Cortex of kidney (tissue), 1 donor: ENCODE measurements at places on chromosomes 16 and 17.

GRCh38 chr17:18250259-18250658 lies 8.3 kb downstream of the FLII start:
- no peak for DNase-seq

- no peak for DNase-seq
Observed at GRCh38 chr17:61389670-61390478, 9.8 kb upstream of the TBX2 start.

- DNase-seq: no peak
Observed at GRCh38 chr17:78707016-78707415, 75.1 kb downstream of the CYTH1 start.

GRCh38 chr16:106623-107324 lies 28.7 kb downstream of the MPG start:
- no peak for DNase-seq

- DNase-seq: no peak
Observed at GRCh38 chr16:53150769-53151168, 96.0 kb downstream of the CHD9 start.

DNA sequence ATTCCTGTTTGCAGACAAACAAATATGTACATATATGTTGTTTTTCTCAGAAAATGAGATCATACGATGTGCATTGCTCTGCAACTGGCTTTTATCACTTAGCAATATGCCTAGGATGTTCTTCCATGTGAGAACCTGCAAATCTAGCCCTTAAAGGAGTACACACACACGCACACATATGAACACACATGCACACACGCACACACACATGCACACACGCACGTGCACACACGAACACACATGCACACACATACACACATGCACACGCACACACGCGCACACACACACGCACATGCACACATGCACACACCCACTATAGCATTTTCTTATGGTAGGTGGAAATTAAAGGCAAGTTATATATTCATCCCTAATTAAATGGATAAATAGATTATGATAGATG lies 8.1 kb upstream of the OR2C1 start:
- DNase-seq: no peak

GRCh38 chr17:82345151-82345976 lies 11.8 kb upstream of the SECTM1 start:
- no peak for DNase-seq

- DNase-seq: no peak
Observed at GRCh38 chr16:1906846-1907165, 11.4 kb downstream of the HS3ST6 start.

GRCh38 chr16:66516509-66516807 lies 33.5 kb downstream of the TK2 start:
- DNase-seq: no peak

- no peak for DNase-seq
Observed at GRCh38 chr17:1003633-1003971, 6.7 kb downstream of the TIMM22 start.

GRCh38 chr16:55035029-55035428 lies 104.4 kb downstream of the IRX5 start:
- no peak for DNase-seq

DNA sequence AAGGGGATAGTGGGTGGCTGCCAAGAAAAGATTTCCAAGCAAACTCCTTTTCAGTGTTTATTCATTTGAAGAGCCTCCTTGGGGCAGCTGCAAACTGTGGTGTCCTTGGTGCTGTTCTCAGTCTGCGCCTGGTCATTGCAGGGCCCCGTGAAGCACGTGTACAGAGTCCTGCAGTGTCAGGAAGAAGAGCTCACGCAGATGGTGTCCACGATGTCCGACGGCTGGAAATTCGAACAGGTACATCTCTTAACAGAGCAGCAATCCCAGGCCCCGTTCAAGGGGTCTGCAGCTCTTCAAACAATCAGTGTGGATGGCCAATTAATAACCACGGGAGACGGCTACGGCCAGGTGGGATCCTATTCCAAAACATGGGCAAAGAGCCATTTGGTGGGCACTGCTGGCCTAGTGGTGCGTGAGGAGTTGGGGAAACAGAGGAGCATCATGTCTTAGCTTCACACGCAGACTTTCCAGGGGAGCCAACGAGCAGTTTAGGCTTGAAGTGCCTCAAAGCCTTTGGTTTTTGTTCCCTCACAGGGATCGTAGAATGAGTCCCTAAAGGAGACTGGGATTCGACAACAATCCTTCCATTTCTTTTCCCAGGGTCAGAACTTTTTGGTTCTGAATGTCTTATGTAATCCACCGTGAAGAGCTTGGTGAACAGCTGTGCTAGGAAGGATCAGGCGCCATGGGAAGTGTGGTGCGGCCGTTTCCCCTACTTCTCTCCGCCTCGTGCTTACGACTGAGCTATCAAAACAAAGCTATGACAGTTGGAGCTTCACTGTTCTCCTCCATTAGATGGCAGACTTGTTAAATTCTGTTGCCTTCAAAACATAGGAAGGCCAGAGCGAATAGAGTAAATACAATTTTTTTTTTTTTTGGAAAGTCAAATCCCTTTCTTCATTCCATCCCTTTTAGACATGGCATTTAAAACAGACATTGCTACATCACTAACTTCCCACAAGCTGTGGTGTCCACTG lies 12.6 kb downstream of the KCTD2 start:
- no peak for DNase-seq

GRCh38 chr17:44543905-44544523 lies 13.3 kb upstream of the FZD2 start:
- DNase-seq: no peak

GRCh38 chr17:55301521-55302406 lies 37.0 kb downstream of the HLF start:
- no peak for DNase-seq

DNA sequence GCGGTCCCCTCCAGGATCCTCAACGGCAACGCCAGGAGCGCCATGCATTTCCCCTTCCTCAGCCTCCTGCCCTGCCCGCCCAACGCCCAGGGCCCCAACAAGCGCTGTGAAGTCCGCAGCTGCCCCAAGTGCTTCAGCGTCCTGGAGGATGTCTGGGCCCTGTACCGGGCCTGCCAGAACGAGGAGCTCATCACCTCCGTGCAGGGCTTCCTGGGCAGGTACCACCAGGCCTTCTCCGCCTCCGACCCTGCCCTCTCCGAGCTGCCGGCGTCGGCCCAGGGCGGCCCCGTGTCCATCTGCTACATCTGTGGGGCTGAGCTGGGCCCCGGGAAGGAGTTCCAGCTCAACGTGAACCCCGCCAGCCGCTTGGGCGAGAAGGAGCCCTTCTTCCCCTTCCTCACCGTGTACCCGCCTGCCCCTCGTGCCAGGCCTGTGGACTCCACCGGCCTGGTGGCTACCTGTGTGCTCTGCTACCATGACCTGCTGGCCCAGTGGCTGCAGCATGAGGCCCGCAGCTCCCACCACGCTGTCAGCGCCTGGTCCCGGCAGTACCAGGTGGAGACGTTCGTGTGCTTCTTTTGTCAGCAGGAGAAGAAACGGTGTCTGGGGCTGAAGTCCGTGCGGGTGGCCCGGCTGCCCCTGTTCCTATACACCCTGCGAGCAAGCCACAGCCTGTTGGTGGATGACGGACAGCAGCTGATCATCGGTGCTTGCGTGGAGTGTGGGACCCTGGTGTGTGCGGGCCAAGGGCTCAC lies 58.9 kb upstream of the CIBAR2 start:
- DNase-seq: no peak

DNA sequence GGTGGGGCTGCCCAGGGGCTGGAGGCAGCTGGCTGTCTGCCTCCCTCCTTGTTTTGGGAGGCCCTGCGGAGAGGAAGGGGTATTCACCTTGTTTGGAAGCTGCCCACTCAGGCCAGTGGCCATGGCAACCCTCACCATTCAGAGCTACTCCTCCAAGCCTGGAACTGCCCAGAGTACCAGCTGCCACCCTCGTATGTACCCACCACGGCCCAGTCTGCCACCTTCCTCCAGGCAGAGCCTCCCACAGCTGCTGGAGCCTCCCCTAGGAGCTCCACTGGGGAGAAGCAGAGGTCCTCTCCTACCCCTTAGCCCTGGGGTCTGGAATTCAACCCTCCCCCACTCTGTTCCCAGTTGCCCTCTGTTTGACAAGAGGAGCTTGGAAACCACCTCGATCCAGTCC lies 90.7 kb downstream of the AXIN2 start:
- DNase-seq: no peak

GRCh38 chr17:6279659-6280058 lies 155.3 kb downstream of the AIPL1 start:
- DNase-seq: no peak

DNA sequence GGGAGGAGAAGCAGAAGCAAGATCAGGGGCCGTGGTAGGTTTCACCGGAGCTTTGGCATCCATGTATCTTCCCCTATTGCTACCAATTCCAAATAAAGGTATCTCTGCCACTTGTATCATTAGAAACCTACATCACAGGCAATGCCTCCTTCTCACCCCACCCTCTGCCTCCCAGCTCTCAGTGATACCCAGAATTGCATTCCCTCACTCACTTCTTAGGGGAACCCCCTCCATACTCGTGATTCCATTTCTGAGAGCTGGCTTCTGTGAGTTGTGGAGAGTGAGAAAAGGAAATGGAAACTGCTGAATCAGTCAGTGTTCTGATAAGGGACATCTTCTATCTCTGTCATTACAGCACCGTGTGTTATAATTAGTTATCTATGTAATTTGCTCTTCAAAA lies 2.3 kb upstream of the CCL3 start:
- DNase-seq: no peak

DNA sequence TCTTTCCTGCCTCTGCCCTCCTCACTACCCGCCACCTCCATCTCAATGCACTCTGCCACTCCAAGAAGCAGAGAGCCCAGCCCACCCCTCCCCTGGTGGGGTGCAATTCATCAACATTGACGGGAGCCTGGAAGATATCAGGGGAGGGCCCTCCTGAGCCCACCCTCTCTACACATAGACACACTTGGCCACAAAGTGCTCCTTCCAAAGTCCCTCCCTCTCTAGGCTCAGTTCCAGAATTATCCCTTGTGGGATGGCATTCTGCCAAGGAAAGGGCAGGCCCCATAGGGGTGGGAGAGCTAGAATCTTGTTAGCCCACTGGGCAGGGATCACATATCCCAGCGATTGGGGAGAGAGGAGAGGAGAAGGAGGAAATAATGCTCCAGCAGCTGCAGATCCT lies 66.2 kb downstream of the TMEM132E start:
- no peak for DNase-seq

DNA sequence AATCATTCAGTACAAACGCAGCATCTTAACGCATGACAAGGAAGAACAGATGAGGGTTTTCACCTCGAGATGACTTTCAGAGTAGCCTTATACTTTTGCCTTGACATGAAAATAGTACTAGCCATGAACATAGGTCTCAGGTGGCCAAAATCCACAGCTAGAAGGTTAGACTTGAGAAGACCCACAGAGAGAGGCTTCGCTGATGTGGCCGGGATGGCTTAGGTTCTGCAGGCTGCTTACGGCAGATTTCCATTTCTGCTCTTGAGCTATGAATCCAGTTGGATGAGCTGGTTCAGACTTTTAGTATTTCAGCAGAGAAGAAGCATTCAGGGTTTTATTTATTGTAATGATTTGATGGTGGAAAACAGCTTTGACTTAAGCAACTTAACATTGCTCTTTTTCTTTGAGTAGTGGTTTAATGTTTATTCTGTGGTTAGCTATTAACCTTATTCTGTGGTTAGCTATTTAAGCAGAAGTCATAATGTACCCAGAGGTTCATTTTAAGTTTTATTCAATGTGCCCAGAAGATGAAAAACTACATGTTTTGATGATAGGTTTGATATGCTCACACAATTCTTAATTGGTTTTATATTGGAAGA lies 7.6 kb downstream of the KRT24 start:
- no peak for DNase-seq

DNA sequence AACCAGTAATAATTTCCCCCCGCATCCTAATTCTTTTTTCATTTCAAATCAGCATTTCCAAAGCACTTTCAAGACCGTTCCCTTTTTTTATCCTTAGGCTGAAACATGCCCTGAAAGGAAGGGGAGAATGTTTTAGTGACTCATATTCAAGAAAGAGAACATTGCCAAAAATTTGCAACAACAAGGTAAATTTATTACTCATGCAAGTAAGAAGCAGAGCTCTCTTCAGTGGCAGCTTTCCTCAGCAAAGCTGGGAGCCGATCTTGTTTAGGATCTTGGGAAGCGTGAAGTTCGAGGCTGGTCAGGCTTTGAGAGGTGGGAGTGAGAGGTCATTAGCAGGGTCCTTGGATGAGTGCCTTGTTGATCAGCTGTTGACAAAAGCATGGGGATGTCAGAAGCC lies 129.5 kb downstream of the PRKCA start:
- DNase-seq: no peak

- DNase-seq: no peak
Observed at GRCh38 chr16:77234611-77235010, 35.4 kb downstream of the SYCE1L start.

- DNase-seq: no peak
Observed at GRCh38 chr16:53159781-53160436, 105.1 kb downstream of the CHD9 start.

GRCh38 chr16:1488054-1488601 lies 616 bp downstream of the PTX4 start:
- DNase-seq: no peak

GRCh38 chr17:50620237-50620636 lies 14.4 kb upstream of the ABCC3 start:
- no peak for DNase-seq

- no peak for DNase-seq
Observed at GRCh38 chr16:19888834-19889233, 4.2 kb upstream of the GPRC5B start.

GRCh38 chr16:84413244-84414004 lies 45.1 kb downstream of the ATP2C2 start:
- DNase-seq: no peak

GRCh38 chr17:83174362-83175118 lies 95.1 kb downstream of the METRNL start:
- DNase-seq: no peak

DNA sequence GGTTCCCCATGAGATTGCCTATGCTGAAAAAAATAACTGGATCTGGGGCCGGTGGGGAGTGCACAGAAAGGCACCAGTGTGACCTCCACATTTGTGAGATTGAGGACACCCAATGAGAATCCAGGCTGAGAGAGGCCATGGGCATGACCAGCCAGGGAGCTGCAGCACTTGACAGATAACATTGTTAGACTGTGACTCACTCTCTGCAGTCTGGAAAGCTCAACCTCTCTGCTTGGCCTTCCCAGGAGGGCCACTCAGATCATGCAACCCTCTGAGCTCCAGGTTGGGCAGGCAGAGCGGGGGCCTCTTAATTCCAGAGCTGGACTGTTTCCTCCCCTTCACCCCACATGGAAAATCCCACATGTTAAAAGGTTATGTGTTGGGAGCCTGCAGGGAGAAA lies 30.1 kb downstream of the FZD2 start:
- DNase-seq: no peak

DNA sequence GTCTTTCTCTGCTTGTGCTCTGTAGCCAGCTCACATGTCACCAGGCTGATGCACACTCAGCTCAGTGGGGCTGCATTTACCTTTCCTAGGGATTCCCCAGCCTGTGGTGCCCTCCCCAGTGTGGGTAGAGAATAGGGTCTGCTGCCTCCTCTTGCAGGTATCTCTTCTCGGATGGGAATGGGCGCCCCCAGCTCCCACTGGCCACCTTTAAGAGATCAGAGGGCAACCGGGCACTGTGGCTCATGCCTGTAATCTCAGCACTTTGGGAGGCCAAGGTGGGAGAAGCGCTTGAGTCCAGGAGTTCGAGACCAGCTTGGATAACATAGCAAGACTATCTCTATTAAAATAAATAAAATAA lies 3.3 kb downstream of the XYLT2 start:
- no peak for DNase-seq

- DNase-seq: no peak
Observed at GRCh38 chr16:15575293-15576049, 67.5 kb downstream of the MARF1 start.
